Astrocyte of the spinal cord (primary cell): ENCODE measurements at places on chromosomes 7 and 10.
A peak's percentile ranks its signal among the peaks of the same experiment; 100 is the strongest.

DNA sequence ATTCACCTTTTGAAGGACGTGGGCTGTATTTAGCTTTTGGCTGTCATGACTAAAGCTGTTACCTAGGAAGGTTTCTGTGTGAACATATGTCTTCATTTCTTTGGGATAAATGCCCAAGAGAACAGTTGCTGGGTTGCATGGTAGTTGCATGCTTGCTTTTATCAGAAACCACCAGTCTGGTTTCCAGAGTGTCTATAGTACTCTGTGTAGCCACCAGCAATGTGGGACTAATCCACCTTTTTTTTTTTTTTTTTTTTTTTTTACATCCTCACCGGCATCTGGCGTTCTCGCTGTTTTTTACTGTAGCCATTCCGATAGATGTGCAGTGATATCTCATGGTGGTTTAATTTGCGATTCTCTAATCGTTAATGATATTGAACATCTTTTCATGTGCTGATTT, 297.8 kb downstream of the SDK1 start:
- DNase-seq = no peak

- no peak for DNase-seq
Measured at GRCh38 chr10:35928748-35929147, 286.7 kb upstream of the FZD8 start.

- DNase-seq = no peak
Measured at GRCh38 chr10:122475100-122475499, 13.7 kb downstream of the HTRA1 start.

DNA sequence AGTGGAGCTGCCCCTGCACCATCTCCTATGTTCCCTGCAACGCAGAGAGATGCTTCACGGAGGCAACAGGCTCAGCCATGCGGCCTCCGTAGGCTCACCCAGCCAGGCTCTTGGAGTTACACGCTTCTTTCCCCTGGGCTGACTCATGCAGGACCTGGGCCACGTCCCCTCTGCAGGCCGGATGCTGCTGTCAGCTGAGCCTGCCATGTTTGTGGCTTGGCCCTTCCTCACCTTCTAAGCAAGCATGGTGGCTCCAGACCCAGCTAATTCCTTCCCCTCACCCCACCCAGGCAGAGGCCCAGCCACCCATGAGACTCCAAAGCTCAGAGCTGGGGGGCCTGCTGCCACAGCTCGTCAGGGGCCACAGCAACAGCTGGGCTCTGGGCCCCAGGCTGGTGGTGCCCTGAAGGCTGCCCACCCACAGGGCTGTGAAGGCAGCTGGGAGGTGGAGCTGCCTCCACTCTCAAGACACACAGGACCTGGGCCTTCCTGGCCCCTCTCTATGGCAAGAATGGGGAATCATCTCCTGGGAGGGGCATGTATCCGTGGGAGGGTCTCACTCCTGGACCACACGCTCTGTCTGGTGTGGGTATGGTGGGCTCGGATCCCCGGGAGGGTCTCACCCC, 219.6 kb downstream of the ELFN1 start:
- DNase-seq = peak; percentile 76

GRCh38 chr10:89037096-89037495, 46.5 kb downstream of the FAS start:
- DNase-seq = no peak

DNA sequence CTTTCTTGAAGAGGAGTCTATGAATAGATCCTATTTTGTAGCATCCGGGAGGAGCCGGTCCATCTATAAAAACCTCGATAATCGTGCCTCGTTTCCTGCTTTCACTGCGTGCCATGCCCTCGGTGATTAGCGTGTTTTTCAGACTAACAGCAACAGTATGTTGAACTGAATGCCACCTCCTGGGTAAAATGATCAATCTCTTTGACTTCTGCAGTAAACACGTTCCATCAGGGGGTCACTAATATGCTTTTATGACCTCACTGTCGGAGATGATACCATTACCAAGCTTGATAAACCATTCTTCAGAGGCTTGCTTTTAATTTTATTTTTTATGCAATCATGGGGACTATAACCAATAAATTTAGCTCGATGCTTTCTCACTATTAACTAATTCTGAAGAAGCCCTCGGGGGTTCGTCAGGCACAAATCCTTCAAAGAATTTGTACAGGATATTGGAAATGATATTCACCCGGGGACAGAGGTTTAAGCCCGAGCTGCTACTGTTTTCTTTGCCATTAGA, 228.3 kb downstream of the ADARB2 start:
- DNase-seq = no peak
